Hematopoietic multipotent progenitor cell treated with erythropoietin and hydrocortisone succinate and interleukin-3 and kit ligand, for 15 days (in vitro differentiated cells): ENCODE measurements at places on chromosomes 5 and 9.

DNA sequence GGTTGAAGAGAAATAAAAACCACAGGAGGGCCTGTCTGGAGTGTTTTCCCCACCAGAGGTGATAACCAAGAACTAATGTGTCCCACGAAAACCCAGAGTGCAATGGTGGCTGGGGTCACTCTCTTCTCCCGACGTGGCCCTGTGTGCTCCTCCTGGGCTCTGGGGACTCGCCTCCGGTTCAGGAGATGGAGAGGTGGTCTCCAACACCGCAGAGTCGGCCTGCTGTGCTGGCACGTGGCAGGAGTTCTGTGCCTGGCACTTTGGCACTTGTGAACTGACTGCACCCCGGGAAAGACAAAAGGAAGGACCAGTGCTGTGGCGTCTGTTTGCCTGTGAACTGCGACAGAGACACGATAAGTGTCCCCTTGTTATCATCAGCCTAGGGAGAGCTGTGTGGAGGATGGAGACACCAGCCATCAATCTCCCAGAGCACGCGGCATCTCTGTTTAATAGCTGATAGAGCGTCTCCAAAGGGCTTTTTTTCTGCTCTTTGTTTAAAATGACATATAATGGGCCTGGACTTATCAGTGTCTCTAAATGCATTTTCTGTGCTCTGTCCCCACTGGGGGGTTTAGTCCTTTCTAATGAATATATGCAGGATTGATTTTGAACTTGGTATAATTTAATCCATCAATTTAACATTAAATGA, 98.3 kb downstream of the MRPL36 start:
- DNase-seq, result no peak

DNA sequence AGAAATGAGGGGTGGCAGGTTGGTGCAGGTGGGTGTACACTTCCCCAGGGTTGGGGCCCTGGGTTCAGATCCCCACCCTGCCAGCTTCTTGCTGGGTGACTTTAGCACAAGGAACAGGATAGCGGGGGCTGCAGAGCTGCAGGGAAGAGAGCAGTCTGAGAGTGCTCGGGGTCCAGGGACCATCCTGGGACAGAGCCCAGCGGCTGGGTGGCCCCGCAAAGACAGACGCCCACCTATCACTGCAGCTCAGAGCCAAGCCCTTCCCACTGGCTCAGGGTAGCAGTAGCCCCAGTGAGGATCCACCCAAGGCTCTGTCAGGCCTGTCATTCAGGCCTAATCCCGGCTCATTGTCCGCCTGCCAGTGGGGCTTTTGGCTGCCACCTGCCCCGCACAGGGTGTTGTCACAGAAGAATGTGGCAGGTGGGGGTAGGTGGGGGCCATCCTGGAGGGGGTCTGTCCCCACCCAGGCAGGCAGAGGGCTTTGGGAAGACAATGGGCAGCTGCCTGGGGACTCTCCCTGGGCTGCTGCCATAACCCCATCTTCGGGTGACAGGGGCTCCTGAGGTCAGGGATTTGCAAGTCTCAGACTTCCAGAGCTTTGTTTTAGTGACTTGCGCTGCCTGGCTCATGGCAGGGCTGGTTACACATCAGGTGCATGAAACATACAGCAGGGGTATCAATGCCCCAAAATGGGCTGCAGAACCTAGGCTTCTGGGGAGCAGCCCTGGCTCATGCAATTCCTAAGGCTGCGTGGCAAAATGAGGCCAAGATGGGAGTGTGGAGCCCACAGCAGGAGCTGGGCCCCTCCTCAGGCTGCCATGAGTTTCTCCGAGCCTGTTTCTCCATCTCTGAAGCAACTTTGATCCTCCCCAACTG, 52.1 kb downstream of the BARX1 start:
- DNase-seq, result no peak

GRCh38 chr9:4517274-4517673, 27.0 kb downstream of the SLC1A1 start:
- no peak for DNase-seq

DNA sequence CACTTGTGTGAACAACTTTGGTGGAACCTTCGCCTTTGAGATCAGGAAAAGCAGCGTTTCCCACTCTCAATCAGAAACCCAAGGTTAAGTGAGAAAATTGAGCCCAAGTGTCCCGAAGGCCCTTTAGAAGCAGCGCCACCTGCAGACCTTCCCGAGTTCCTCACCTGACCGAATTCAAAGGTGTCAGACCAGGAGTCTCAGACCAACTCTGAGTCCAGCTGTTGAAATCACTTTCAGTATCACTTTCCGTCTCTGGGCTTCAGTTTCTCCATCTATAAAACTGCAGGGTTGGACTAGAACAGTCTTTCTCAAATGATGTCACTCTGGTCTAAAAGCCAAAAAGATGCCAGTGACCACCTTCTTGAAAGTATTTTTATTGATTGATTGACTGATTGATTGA, 31.7 kb upstream of the GRHPR start:
- peak; percentile 28 for DNase-seq

DNA sequence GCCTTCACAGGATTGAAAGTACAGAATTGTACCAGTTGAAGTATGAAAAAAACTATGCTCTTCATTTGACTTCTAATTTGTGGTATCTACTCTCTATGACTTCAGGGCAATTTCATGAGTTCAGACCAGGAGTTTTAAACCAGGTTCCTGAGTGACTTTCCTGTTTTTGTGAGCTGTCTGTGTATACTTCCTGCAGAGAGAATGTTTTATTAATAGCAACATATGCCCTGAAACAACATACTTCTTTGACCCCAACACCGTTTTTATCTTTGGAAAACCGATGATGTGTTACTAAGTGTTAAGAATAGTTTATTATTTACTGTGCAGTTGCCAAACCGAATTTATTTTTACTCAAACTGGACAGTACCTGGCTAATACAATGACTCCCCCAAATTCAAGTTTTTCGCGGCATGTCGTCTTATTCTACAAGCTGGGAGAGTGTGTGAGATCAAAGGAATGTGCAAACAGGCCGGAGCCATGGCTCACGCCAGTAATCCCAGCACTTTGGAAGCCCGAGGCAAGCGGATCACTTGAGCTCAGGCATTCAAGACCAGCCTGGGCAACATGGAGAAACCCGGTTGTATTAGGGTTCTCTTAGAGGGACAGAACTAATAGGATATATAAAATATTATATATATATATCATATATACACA, 58.7 kb upstream of the ERBIN start:
- DNase-seq, result no peak

- no peak for DNase-seq
Measured at GRCh38 chr5:131364507-131365050, 100.7 kb downstream of the CDC42SE2 start.

- DNase-seq, result no peak
Measured at GRCh38 chr9:125881042-125881441, 133.9 kb downstream of the PBX3 start.

DNA sequence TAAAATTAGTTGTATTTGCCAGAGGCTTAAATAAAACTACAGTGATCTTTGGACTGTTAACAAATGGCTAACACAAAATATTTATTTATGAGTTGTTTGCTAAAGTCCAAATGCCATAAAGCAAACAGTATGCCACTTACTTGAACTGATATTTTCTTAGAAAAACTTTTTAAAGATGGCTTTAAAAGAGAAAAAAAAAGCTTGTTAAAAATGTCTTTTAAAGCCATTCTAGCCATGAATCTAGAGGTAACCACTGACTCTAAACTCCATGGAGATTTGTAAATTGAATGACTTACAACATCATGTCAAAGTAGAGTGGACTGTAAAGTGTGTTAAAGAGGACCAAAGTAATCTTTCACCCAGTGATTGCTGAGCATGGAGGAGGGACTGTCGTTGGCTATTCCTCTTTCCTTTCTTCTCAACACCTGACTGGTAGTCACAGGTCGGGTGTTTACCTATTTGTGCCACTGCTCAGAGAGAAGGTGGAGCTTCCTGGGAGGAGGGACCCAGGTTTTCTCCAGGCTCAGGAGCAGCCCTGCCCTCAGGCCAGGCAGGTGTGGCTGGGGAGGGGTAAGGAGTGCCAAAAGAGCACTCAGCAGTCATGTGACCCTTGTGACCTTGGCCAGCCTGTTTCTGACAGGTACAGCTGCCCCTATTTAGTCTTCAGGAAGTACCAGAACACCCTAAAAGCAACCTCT, 69.1 kb upstream of the TJP2 start:
- no peak for DNase-seq

- no peak for DNase-seq
Measured at GRCh38 chr5:144144956-144145751, 25.3 kb downstream of the YIPF5 start.

GRCh38 chr9:97309260-97309659, 1.8 kb downstream of the CCDC180 start:
- DNase-seq, result no peak

DNA sequence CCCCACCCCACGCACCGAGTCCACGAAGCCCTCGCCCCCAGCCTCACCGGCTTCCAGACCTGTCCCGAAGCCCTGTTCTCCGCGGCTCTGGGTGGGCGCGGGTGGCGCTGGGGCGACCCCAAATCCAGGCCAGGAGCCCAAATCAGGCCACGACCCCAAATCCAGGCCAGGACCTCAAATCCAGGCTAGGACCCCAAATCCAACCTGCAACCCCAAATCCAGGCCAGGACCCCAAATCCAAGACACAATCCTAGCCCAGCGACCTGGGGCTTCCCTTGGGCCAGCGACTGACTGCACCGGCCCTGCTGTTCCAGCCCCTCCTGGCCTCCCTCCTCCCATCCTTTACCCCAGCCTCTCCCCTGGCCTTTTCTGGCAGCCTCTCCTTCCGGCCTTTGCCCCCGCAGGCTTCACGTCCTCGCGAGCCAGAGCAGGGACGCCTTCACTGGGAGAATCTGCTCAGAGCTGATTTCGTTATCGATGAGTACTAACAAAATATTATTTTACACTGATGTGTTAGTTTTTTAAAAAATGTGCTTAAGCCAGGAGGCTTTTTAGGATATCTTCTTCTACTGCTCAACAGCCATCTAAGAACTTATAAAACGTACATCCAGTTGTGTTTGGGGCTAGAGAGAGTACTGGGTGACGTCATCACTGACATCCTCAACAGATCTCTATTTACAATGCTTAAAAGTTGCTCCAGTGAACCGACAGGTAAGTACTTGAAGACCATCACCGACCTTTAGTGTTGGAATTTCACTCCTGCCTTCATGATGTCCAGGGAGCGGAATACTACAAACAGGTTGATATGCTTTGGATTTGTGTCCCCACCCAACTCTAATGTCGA, 34.7 kb downstream of the TRIP13 start:
- DNase-seq, result no peak
